Retina (tissue), 1 donor: ENCODE measurements at places on chromosomes 2 and 18.

DNA sequence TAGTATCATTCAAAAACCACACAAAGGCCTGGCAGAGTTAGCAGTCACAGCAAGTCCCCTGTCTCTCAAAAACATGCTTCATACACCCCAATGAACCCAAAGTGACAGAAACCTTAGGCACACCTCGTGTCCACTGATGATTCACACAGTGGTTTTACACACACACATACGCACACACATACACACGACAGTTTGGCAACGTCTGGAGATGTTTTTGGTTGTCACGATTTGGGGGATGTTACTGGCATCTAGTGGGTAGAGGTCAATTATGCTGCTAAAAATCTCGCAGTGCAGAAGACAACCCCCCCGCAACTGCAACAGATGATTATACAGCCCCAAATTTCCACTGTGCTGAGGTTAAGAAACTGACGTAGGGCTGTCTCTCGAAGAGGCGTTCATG lies 72.9 kb upstream of the PARD3B start:
- no peak for DNase-seq

GRCh38 chr18:79704631-79705030 lies 25.0 kb downstream of the CTDP1 start:
- DNase-seq: no peak

DNA sequence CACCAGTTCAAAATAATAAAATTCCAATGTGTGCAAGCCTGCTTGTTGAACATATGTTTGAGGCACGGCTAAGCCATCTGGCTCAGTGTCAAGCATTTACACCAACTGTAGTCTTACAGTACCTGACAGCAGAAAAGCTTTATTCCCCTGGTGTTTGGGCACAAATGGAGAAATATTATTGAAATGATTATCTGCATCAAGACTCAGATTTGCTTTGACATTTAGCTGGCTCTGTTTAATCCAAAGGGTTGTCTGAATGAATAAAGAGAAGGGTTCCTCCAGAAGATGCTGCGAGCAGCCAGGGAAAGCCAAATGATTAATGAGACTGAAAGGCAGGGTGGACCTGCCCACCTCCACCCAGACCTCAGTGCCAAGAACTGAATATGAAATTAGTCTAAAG lies 393.2 kb upstream of the GALNT5 start:
- DNase-seq: peak; percentile 26

DNA sequence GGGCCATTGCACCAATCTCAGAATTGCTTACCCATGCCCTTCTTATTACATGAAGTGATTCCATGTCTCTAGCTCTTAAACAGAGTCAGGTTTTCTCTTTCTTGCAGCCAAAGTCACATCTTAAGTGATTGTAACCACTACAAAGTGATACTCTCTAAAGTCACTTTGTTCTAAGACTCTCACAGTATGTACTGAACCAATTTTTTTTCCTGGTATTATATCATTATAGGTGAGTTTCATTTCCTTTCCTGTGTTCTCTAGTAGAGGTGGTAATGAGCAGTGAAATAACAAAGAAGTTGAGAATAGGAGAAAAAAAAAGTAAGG lies 66.3 kb upstream of the DARS1 start:
- no peak for DNase-seq

DNA sequence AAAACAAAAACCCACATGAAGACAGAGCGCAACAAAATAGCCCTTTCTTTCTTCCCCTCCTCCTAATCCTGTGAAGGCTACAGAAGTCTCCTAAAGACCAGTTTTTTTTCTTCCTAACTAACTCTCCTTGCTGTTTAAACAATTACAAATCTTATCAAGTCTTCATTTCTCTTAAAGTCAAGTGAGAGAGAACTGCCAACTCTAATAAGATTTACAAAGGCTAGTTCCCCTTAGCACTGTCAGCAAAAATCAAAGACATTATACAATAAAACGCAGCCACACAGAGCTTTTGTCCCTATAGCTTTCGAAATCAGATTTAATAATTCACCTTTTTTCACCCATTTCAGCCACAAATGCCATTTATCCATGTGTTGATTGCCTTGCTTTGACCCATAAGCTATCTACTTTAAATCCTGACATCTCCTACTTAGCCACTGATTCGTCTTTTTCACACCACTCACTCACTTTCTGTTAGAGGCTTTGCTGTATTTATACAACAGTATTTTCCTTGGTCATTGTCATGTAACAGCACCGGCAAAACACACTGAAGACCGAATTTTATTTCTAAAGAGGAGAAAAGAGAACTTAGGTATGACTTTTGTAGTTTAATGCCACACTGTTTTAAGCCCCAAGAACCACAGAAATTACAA lies 5.9 kb downstream of the NRXN1 start:
- no peak for DNase-seq

DNA sequence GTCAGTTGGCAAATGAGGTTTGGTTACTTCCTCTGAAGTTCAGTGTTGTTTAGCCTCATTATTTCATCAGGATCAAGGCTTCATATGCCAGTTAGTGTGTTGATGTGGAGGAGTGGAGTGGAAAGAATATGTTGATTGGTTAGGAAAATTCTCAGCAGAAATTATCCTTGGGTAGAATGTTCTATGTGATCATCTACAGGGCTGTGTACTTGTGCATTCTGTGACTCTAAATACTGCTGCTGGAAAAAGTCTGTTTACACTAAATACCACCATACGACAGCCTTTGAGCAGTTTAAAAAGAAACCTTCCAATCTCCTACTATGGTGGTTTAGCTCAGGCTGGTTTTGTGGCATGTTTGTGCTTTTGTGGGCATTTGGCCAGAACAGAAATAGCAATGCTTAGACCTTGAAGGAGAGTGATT lies 25.8 kb downstream of the CAB39 start:
- no peak for DNase-seq

- DNase-seq: no peak
Measured at GRCh38 chr2:40534528-40534927, 82.6 kb upstream of the SLC8A1 start.

DNA sequence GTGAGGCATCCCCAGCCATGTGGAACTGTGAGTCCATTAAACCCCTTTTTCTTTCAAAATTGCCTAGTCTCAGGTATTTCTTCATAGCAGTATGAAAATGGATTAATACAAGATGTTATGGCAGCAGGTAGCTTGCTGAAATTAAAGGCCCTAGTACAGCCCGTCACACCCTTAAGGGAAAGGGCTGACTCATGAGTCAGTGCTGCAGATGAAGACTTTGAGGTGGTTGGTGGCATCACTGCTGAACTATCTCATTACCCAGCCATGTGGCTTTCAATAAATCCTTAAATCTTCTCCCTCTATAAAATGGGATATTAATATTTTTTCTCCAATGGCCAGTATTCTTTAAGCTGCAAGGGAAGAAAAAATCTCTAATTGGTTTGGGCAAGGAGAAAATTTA lies 226.1 kb upstream of the CCDC68 start:
- DNase-seq: no peak

GRCh38 chr2:181438261-181438660 lies 18.9 kb upstream of the ITGA4 start:
- DNase-seq: no peak

DNA sequence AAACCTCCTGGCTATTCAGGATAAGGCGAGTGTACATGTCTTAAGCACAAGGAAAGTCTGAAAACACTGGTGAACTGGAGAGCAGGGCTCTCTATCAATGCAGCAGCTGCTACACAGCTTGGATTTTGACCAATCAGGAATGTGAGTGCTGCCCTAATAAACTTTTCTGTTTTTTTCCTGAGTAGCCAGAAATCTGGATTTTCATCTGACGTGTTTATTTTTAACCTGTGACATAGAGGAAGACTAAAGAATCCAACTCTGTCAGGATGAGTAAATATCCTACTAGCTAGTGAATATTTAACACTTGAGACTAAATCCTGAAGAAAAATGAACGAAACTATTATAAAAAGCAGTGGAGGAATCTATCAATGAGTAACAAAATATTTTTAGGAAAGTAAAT lies 1638.9 kb downstream of the LRP1B start:
- DNase-seq: no peak

DNA sequence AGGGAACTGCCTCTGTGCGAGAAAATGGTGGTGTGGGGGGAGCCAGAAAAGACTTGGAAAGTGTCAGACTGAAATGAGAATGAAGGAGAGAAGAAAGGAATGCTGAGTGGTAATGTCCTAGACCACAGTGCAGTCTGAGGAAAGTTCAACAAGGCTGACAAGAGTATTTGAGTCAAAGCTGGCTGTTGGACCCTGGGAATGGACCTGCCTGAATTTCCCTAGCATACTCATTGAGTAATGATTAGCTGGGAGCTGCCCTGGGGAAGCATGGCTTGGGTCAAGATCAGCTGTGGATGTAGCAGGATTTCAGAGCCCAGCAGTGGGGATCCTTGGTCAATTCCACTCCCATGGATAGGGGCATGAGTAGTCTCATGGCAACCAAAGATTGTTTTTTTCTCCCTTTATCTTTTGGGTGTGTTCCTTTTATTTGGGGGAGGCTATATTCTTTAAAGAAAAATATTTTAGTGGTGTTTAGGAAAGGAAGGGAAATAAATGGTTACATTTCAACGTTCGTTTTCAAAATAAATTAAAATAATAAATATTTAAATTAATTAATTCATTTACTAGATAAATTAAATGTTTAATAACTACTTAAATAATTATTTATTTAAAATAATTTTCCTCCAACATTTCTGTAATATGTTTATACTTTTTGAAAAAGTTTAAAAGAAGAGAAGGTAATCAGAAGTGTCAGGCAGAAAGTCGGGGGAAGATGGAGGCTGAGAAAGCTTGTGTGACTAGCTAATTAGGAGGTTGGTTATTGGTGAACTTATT lies 15.9 kb upstream of the LHCGR start:
- DNase-seq: no peak

GRCh38 chr2:217151509-217152206 lies 291.8 kb upstream of the TNP1 start:
- DNase-seq: no peak

GRCh38 chr2:1130922-1131321 lies 180.3 kb downstream of the SNTG2 start:
- DNase-seq: no peak

GRCh38 chr2:161580426-161580825 lies 43.8 kb upstream of the SLC4A10 start:
- DNase-seq: no peak

- no peak for DNase-seq
Measured at GRCh38 chr2:120546048-120546864, 189.4 kb upstream of the GLI2 start.

DNA sequence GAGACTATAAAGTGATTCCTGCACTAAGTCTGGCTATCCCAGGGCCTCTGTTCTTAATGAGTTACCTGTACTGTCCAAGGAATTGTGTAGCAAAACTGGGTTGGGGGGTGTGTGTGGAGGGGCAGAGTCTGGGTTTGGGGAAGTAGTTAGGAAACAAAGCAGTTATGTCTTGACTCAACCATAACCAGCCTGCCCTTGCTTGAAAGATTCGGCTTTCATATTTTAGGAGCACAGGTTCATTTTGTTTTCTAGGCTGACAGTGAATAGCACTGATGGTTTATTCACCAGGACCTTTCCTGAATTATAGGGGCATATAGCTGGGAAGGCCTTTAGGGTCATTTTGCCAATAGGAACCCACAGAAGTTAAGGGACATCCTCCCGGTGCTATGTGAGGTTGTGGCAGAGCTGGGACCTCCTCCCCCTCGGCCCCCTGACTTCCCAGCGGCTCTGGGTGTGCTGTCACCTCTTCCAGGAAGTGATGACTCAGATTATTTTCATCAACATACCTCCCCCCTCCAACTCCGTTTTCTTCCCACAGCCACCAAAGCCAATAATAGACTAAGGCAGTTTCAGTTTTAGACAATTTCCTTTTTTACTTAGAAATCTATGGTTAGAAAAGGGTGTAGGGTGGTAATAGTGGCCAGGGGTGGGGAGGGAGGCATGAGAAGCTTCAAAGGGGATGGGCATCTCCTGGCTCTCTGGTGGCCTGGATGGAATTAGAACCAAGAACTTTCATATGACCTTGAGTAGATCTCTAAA lies 44.8 kb downstream of the SETBP1 start:
- no peak for DNase-seq

DNA sequence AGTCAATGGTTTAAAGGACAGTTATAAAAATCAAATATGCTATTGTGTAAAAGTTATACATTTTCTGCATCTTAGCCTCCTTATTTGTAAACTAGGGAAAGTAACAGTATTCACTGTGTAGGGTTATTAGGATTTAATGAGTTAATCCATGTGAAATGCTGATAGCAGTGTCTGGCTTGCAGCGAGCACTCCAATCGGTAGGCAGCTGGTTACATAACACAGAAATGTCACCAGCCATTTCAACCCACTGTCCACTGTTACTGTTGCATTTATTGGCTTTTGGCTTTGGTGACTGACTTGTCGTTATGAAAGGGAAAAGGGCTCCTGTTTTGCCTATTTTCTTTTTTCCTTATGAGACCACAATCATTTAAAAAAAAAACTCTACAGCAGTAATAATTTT lies 38.9 kb downstream of the ID2 start:
- no peak for DNase-seq

DNA sequence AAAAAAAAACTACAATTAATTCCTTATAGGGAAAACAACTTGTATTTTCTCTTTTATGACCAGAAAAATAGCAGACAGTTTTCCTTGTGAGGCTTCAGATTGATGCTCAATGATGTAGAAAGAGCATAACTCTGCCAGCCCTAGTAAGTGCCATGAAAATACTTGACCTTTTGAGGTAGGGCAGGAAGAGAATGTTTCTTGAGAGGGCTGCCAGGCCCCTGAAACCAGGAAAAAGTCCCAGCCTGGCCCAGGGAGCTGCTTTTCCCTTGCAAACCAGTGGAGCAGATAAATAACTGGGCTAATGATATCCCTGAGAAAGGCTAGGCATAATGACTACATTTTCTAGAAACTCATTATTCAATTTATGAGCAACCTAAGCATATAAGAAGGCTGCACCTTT lies 126.8 kb downstream of the SLC8A1 start:
- no peak for DNase-seq

GRCh38 chr2:119537792-119538191 lies 6.5 kb upstream of the CFAP221 start:
- DNase-seq: no peak

DNA sequence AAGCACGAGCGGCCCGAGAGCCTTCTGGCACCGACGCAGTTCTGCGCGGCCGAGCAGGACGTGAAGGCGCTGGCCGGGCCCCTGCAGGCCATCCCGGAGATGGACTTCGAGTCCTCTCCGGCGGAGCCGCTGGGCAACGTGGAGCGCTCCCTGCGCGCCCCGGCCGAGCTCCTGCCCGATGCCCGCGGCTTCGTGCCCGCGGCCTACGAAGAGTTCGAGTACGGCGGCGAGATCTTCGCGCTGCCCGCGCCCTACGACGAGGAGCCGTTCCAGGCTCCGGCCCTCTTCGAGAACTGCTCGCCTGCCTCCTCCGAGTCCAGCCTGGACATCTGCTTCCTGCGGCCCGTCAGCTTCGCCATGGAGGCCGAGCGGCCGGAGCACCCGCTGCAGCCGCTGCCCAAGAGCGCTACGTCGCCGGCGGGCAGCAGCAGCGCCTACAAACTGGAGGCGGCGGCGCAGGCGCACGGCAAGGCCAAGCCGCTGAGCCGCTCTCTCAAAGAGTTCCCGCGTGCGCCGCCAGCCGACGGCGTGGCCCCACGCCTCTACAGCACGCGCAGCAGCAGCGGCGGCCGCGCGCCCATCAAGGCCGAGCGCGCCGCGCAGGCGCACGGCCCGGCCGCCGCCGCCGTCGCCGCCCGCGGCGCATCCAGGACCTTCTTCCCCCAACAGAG lies 70.4 kb downstream of the ARHGEF33 start:
- peak; percentile 91 for DNase-seq

- no peak for DNase-seq
Measured at GRCh38 chr2:20649976-20650375, 922 bp downstream of the HS1BP3 start.
